Stimulated activated CD4-positive, alpha-beta T cell treated with anti-CD3 and anti-CD28 coated beads, Interleukin-15, amount 100 ng/mL, for 24 hours (primary cell): ENCODE measurements at places on chromosomes 12 and 14.

- DNase-seq = peak; percentile 23
Measured at GRCh38 chr12:112988224-112988623, 9.9 kb downstream of the OAS2 start.

DNA sequence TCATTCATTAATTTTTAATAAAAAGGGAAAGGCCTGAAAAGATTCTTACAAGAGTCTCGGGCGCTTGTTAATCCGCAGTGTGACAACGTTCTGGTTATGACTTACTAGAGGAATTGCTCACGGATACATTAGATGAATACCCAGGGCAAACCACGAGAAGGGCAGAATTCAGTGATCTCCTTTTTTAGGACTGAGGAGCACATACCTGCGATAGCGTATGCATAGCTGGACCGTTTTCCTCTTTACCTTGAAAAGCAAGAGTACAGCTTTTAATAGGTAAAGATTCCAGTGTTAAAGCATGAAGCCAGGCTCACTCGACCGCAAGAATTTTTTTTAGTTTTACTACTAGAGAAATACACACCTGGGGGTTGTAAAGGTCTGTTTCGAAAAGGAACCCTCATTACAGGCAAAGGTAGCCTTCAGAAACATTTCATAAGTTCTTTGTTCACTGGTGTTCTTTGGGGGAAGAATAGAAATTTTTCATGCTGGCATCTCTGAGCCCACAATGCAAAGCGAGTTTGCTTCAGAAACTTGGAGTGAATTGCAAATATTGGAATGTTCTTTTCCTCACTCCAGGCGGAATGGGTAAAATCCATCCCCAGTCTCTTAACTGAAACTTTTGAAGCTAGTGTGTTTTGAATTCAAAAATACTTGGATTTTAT, 953 bp downstream of the MAPK1IP1L start:
- no peak for DNase-seq

- peak; percentile 33 for DNase-seq
Measured at GRCh38 chr14:23028799-23029198, 5.9 kb downstream of the PSMB5 start.

- DNase-seq = no peak
Measured at GRCh38 chr14:32329146-32329545, at the start of gene AKAP6. Gene AKAP6 (plus strand): TSS chr14:32329298. CDS start chr14:32433494, 104,196 bp downstream.

- DNase-seq = peak; percentile 57
Measured at GRCh38 chr12:14768823-14769405, 34.4 kb downstream of the WBP11 start.

DNA sequence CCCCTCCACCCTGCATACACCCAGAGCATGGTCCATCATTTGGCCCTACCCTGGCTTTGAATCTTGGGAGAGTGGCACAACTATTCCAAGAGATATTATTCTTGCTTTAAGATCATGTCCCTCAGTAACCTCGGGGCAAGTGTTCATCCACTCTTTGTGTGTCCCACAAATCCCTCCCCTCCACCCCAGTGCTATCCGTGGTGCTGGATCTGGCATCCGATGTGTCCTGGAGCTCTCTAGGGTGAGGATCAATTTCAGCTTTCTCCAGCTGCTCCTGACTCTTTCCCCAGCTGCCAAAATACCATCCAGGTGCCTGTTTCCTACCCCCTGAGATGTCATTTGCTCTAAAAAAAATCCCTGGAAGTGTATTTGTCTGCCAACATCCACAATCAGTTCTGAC, 64.8 kb upstream of the CMKLR1 start:
- DNase-seq = no peak

- DNase-seq = no peak
Measured at GRCh38 chr14:88804035-88804434, 11.3 kb upstream of the EML5 start.

DNA sequence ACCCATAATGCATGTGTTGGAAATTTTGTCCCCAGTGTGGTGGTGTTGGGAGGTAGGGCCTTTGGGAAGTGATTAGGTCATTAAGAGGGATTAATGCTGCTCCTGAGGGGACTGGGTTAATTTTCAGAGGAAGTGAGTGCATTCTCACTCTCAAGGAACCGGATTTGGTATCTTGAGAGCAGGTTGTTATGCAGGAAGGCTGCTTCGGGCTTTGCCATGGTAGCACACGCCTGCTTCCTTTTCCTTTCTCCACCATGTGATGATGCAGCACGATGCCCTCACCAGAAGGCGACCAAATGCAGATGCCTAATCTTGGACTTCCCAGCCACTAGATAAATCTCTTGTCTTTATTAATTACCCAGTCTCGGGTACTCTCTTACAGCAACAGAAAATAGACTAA, 257.1 kb downstream of the SSPN start:
- no peak for DNase-seq

DNA sequence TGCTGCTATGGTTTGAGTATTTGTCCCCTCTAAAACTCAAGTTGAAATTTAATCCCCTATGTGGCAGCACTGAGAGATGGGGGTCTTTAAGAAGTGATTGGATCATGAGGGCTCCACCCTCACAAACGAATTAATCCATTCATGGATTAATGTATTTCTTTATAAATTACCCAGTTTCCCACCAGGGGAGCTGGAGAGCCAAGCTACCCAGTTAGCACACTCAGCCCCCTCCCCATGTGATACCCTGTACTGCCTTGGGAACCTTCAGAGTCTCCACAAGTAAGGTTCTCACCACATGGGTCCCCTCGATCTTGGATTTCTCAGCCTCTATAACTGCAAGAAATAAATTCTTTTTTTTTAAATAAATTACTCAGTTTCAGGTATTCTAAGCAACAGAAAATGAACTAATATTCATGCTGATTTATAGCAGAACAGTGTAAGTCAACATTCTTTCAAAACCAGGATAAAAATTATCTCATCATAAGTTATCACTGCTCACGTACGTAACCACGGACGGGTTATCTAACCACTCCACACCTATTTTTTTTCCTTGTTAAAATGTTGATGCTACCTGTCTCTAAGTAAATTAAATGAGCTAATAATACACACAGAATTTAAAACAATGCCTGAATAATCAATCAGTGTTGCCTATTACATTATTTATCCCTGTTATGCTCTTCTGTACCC, 3.6 kb downstream of the NAP1L1 start:
- peak; percentile 15 for DNase-seq

GRCh38 chr14:94041551-94042346, 15.6 kb downstream of the OTUB2 start:
- no peak for DNase-seq

DNA sequence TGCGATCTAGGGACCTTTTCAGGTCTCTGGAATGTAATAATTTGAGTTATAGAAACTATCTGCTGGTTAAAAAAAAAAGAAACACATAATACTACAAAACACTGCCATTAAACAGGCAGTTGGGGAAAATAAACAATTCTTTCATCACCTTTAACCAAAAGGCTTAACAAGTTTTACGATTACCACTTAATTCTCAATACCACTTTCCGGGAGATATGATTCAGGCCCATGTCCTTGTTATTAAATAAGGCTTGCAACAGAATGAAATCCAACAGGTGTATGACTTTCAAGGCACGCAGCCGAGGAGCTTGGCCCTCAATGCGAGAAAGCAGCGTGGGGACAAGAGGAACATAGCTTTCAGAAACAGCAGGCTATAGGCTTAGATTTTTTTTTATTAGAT, 5.6 kb upstream of the GLRX5 start:
- no peak for DNase-seq

DNA sequence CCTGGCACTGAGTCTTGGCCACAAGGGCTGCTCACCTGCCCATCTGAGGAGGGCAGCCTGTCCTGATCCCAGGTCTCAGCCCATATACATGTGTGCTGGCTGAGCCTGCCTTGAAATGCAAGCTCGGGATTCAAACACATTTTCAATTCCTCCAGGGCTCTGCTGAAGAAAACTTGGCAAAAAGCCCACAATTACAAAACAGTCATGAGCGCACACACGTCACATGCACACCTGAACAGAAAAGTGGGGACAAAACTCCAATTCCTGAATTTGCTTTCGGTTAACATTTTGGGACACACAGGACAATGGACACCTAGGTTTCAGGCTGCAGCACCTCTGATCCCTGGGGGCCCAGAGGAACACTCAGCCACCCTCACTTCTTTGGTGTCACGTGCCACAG, 113.9 kb downstream of the RBM19 start:
- no peak for DNase-seq

DNA sequence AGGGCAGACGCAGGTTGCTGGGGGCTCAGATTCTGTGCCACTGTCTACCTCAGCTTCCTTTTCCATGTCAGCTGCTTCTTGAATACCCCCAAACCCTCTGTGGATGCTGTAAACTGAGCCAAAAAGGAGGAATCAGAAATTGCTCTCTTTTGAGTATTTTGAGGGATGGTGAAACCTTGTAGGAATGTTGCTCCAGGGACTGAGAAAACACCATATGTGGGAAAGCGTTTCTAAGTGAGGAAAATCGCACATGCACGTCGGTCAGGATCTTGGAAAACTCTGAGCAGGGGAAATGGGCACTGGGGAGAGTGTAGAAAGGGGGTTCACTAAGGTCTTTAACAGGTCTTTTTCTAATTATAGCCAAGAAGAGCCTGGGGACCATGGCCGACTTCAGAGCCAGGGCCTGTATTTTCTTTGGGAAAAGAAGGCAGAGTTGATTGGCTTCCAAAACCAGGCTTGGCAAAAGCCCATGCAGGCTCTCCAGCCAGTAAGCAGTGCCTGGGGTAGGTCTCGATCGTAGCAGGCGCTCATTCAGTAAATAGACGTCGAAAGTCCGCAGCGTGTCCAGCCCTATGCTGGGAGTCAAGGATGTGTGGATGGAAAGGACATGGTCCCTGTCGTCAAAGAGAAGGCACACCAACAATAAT, 58.0 kb downstream of the NTF3 start:
- no peak for DNase-seq

DNA sequence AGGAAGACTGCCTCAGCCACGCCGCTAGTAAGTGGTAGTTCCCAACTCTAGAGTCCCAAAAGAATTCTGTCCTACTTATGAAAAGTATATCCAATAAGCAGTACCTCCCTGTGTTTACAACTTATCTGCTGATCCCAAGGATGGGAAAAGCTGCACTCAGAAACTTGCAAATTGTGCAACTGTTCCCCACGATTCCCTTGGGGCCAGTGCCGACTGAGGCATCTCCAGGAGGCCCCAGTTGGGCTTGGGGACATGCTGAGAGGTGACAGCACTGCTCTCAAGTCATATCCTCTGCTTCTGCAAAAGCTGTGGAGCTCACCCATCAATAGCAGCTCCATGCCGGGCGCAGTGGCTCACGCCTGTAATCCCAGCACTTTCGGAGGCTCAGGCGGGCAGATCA, 23.7 kb downstream of the SPRING1 start:
- DNase-seq = no peak

DNA sequence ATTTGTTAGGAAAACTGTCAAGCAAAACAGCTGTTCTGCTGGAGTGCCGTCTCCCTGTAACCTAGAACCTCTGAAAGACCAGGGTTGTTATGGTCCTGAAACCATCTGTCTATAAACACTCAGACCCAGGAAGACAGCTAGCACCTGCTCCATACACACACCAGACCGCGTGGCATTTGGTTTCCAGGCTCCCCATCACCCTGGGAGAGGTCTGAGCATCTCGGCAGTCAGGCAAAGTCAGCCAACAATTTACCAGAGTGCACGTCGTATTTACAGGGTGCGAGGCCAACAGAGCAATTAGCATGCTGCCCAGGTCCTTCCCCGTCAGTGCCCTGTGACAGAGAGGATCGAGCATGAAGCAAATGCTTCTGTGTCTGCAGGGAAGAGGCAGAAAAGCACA, 272.5 kb downstream of the SLC15A4 start:
- no peak for DNase-seq

- DNase-seq = no peak
Measured at GRCh38 chr14:100612986-100613385, 25.8 kb upstream of the BEGAIN start.
